Right lung (tissue), 10 donors: ENCODE measurements at places on chromosomes 12 and 14.

GRCh38 chr14:68510201-68511128 is 282.4 kb downstream of the ZFP36L1 start:
- no peak for DNase-seq

GRCh38 chr12:119036878-119037825 is 55.8 kb downstream of the SRRM4 start:
- DNase-seq, result no peak

DNA sequence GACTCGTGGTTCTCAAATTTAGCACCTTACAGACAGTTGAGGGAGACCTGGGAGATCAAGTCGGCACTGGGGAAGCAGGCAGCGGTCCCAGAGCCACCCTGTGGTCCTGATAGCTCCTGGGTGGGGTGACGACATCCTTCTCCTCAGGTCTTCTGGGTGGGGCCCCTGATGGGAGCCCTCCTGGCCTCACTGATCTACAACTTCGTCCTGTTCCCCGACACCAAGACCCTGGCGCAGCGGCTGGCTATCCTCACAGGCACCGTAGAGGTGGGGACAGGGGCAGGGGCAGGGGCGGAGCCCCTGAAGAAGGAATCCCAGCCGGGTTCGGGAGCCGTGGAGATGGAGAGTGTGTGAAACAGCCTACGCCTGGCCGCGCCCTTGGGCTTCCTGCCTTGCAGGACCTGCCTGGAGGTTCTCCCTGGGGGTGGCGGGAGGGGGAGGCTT is 2.6 kb downstream of the AQP6 start:
- no peak for DNase-seq

- no peak for DNase-seq
Observed at GRCh38 chr12:130655010-130655409, 61.1 kb downstream of the RIMBP2 start.

DNA sequence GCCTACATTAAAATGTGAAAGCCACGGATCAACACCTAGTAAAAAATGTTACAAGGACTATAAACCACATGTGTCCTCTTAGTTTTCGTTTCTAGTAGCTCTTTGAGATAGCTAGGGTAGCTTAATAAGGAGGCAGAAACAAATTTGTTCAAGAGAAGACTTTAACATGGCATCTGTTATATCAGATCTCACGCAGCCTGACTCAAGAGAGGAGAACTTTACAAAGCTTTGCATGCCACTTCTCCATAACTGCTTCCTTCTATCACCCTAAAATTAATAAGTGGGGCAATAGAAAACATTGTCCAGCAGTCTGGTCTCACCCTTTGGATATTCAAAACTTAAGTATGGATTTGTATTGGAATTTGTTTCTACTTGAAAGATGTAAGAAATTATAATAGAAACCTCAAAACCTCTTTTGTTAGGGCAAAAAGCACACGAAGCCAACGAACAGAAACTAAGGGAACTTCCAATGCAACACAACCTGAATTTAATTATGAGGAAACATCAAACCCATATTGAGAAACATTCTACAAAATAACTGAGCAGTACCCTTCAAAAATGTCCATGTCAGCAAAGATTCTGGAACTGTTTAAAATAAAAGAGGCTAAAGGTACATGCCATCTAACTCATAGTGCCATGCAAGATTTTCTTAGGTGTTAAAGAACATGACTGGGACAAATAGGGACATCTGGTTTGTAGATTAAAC is 194.8 kb downstream of the LRIG3 start:
- no peak for DNase-seq

- DNase-seq, result no peak
Observed at GRCh38 chr14:53458368-53458814, 305.3 kb upstream of the DDHD1 start.

DNA sequence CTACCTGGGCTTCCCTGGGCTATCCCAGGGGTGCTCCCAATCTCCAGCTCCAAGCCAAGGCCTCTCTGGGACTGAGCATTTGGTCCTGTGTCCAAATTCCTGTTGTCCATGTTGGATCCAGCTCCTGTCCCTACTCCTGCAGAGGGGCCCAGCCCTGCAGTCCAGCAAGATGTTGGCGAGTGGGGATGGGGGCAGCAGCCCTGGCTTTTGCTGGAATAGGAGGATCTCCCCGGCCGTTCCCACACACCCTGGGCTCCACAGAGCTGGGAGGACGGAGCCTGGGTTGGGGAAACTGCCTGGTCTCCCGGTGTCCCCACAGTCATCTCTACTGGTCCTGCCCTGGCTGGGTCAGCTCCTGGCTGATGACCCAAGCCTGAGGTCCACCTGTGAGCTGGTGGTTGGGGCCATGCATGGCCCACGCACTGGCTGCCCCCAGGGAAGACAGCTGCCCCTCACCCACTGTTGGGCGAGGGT is 219.6 kb upstream of the C14orf180 start:
- DNase-seq, result no peak

GRCh38 chr12:72250346-72250745 is 21.8 kb upstream of the TRHDE start:
- no peak for DNase-seq

DNA sequence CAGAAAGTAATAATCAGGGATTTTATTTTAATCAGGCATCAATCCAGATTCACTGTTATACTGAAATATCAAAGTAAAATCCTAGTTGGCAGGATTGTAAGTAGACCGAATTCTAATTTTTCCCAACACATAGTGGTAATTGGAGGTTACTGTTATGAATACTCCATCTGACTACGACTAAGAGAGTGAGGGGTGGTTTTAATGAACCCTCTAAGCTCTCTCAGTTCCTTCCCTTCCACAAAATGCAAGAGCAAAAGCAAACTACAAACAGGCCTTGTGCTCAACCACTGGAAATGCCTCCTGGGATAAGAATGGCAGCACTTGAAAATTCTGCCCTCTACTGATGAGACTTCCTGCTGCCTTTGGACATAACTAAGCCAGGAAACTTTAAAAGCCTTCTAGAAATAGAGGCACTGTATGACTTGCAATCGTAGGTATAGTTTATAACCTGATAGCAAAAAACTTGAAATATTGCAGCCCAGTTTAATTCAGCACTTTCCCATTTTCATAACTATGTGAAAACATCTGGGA is 184.8 kb downstream of the SLC16A7 start:
- no peak for DNase-seq

- DNase-seq, result no peak
Observed at GRCh38 chr12:42865282-42865681, 275.7 kb upstream of the PRICKLE1 start.

DNA sequence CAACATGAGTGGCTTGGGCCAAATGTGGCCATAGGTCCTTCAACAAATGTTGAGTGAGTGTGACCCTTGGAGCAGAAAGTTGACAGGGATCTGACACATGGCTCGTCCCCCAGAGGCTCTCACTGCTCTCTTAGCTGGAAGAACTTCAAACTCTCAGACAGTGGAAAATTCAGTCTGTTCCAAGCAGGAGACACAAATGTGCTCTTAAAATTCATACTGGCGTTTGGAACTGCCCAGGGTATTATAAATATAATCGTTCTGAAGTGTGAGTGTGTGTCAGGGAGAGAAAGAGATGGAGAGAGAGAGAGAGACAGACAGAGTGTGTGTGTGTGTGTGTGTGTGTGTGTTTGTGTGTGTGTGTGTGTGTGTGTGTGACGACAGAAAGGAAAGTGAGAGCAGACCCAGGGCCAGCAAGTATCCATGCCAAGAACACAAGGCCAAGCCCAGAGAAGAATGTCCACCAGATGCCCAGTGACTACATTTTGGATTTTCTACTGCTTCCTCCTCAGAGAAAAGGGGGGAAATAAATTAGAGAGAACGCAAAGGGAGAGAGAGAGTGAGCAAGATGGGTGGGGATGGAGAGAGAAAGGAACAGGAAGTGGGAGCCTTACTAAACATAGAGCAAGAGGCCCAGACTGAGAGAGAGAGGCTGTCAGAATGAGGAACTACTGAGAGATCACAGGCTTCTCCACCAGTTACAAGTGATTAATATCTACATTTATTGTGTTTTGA is 193.6 kb upstream of the NUDT4 start:
- peak; percentile 63 for DNase-seq

DNA sequence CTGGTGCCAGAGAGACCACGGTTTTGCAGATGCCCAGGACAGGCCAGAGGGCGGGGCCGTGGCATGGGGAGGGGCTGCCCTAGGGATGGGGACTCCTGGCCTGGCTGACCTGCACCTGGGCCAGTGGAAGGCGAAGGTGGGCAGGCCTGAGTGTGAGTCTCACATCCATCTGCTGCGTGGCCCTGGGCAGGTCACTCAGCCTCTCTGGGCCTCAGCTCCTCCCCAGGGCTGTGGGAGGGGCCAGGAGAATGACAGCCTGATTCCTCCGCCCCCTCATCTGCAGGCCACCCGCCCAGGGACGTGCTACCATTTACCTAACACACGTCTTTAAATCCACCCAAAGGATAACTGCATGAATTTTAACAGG is 90.9 kb downstream of the GALNT9 start:
- DNase-seq, result no peak

GRCh38 chr12:4825011-4825858 is 84.5 kb upstream of the KCNA1 start:
- no peak for DNase-seq

GRCh38 chr14:103657471-103657870 is 28.5 kb downstream of the KLC1 start:
- DNase-seq, result no peak

DNA sequence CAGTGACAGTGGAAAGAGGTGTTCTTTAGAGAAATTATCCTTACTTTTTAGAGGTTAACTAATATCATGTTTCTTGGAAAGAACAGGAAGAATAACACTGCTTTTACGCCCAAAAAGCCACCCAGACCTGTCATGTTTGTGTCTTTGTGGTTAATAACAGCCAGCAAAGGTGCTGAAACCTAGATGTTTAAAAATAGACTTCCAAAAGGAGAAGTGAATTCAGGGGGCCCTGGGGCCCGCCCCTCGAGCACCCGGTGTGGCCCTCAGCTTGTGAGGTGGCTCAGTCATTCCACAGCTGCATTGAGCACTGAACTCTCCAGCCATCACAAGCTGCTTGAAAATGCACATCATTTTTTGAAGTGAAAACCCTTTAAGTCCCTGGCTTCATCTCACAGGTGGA is 20.8 kb upstream of the AMN start:
- DNase-seq, result no peak
